ENCODE measurements at places on chromosomes 7 and 10. TPM values are rescaled to one million over a fixed set of nuclear protein-coding genes. Genes with fewer than 3 reads are reported as not detected.

CCDC71L gene
- 7.1 TPM for total RNA-seq

GPR85 gene
- 0.32 TPM for total RNA-seq

ATOH7 gene
- not detected for total RNA-seq

EGR2 gene
- total RNA-seq: 0.96 TPM

EBLN1 gene
- total RNA-seq: not detected

- no peak for ATAC-seq
These were observed 4.0 kb upstream of the AFAP1L2 start for GRCh38 chr10:114408112-114408967.

DNA sequence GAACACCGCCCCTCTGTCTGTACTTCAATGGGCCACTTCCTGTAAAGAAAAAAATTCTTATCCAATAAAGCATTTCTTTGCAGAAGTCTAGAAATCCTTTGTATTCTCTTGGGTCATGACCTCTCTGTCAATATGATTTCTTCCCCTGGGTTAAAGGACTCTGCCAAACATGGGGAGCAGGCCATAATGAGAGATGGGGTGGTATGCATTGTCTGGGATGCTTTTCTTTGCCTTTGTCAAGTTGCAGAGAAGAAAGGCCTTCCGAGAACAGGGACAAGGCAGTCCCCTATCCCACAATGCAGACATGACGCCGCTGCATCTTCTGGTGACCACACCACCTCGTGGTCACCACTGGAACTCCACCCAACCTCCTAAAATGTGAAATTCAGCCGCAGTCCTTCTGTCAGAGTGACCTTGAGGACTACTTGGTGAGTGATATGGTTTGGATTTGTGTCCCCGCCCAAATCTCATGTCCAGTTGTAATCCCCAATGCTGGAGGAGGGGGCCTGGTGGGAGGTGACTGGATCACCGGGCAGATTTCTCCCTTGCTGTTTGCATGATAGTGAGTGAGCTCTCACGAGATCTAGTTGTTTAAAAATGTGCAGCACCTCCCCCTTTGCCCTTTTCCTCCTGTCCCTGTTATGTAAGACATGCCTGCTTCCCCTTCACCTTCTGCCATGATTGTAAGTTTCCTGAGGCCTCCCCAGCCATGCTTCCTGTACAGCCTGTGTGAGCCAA lies 15.2 kb upstream of the FRMPD2 start:
- ATAC-seq: peak; percentile 72

DNA sequence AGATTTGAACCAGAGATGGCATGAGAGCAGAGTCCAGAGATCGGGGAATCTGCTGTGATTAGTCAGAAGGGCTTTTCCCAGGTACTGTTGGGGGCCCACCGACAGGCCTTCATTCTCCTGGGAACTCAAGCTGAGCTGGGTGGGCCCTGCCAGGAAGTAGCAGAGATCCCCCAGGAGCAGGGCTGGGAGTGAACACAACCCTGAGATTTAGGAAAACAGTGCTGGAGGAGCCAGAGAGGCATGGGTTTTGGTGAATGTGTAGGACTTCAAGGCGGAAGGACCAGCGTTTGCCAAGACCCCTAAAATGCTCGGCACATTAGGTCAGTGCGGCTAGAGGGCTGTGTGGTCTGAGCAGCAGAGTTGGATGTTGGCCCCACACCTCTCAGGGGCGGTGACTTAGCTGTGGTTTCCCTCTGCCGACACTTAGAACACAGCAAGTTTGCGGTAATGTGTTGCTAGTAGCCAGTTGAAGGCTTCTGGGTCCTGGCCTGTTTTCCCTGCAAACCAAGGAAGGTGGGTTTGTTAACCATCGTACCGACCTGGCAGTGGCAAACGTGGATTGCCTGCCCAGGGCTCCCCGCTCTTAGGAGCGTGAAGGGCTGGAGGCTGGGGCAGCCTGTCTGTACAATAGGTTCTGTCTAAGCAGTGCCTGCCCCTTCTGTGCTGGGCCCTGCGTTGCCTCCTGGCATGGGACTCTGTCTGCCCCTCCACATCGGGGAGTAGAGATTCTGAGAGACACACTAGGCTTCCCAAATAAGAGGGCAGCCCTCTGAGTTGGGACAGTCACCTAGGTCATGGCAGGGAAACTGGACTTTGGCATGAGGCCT lies 14.0 kb downstream of the NACAD start:
- ATAC-seq: no peak

GRCh38 chr7:96649981-96650380 lies 59.7 kb downstream of the SEM1 start:
- ATAC-seq: no peak

- no peak for ATAC-seq
These were observed 34.4 kb downstream of the DLG5 start for GRCh38 chr10:77892021-77892739.

DNA sequence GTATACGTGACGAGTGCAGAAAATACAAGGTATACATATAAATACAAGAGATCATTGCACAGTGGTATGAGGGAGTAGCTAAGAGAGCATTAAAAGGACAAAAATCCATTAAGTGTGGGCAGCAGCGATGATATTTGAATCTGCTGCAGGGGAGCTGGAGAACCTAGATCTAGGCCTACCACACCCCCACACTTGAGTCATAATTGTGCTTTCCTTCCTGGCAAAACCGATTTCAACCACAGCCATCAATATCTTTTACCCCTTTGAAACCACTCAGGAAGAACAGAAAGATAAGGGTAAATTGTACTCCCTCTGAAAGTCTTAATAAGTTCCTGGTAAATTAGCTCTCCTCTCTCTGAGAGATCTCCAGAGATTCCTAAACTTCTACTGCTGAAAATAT lies 345.0 kb downstream of the SORCS1 start:
- ATAC-seq: no peak

DNA sequence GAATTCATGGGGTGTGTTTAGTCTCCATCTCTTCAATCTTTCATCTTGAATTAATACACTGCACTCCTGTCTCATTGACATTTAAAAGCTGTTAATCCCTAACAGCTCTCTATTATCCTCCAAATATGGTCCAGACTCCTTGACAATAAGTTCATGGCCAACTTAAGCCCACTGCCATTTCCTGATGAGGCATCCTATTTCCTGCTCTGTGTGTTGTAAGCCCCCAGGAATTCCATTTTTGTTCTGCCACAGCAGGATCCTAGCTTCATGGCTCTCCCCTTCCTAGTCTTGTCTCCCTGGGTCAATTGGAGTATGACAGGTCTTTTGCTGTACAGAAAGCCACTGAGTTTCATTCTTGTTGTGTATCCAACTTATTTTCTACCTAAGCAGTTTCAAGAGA lies 218.8 kb downstream of the OTUD1 start:
- no peak for ATAC-seq

GRCh38 chr10:8830876-8831275 lies 776.4 kb downstream of the GATA3 start:
- ATAC-seq: no peak

DNA sequence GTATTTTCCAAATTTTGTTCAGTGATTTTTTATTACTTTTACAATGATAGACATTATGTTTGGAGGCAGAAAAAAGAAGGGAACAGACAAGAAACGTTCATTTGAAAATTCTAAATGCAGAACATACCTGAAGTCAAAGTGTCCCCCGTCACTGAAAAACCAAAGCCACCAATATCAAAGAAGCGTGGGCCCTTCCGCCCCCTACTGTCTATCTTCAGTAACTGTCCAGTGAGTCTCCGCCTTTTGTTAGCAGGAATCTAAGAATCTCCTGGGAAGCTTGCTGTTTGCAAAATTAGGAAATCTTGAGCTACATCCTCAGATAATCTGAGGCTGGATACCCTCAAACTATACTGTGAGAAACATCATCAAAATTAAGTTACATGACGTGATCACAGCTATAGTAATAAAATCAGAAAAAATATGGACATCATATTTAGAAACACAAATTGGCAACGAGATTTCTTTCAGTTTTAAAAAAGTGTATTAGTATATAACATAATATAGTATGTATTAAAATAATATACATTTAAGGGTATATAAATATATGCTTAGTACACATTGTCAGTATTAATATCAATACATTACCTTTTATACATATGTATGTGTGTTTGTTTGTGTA lies 169.3 kb upstream of the AKR1E2 start:
- peak; percentile 55 for ATAC-seq

DNA sequence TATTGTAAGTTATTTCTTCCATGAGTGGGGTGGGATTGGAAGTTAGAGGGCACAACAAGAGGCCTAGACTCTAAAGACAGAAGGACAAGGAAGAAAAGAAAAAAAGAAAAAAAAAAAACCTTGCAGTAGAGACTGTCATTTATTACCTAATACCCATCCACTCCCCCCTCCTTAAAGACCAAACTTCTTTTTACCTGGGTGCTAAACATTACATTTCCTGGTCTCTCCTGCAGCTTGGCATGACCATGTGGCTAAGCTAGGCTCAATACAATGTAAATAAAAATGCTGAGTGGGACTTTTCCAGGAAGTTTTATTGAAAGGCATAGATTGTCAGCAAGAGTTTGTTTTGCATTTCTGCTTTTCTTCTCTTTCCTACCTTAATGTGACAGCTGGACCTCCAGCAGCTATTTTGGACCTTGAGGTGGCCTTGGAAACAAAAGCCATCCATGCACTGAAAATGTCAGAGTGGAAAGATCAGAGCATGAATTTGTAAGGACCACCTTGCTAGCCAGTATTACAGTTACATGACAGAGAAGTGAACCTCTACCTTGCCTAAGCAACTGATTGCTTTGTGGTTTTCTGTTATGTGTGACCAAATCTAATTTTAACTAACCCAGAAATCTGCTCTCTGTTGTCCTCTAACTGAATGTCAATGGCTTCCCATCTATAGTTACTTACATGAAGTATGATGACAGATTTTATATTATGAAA lies 81.3 kb upstream of the SFMBT2 start:
- ATAC-seq: no peak

Data from esophagus mucosa (tissue), 1 donor.